IPS-NIHi11 (cell line): ENCODE measurements at places on chromosomes 7 and 10.

- no peak for DNase-seq
Measured at GRCh38 chr10:132385389-132385667, 11.7 kb upstream of the PWWP2B start.

- no peak for DNase-seq
Measured at GRCh38 chr10:29804025-29804852, 169.5 kb upstream of the SVIL start.

- DNase-seq = no peak
Measured at GRCh38 chr7:114209968-114210367, 204.6 kb upstream of the FOXP2 start.

DNA sequence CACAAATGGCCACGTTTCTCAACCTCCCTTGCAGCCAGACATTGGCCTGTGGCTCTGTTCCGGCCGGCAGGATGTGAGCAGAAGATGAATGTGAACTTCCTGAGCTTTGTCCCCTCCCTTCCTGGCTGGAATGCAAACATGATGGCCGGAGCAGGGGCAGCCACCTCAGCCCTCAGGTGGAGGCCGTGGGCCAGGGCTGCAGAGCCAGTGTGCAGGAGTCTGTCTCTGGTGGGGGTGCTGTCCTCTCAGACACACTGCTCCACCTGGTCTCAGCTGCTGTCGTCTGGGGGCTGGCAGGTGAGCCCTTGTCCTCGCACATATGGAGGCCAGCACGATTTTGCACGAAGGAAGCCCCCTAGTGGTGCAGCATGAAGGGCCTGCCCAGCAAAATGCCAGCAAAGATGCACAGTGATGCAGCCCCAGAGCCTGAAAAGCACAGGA lies 25.3 kb upstream of the PWWP2B start:
- no peak for DNase-seq

DNA sequence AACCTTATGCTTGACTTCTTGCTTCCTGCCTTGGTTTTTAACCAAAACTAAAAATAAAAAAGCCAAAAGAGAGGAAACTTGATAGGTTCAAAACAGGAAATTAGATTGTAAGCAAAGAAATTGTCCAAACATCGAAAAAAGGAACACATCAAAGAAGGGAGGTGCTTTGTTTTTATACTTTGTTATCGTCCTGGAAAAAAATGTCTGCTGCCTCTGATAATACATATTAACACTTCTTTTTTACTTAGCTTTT lies 286.6 kb upstream of the C7orf33 start:
- DNase-seq = no peak

- DNase-seq = peak; percentile 71
Measured at GRCh38 chr7:22561321-22561811, 61.4 kb upstream of the STEAP1B start.

- DNase-seq = no peak
Measured at GRCh38 chr7:157875230-157876179, 538.7 kb downstream of the DNAJB6 start.
